ENCODE measurements at places on chromosomes 13 and 19. TPM values are rescaled to one million over a fixed set of nuclear protein-coding genes. Genes with fewer than 3 reads are reported as not detected.

Gene TIMM13
- 36.2 TPM for total RNA-seq

Gene PGLYRP2
- not detected for total RNA-seq

Gene CLEC17A
- not detected for total RNA-seq

Gene DIAPH3
- total RNA-seq = 9.6 TPM

Gene ACP5
- 9.9 TPM for total RNA-seq

Gene HIPK4
- total RNA-seq = not detected

Gene ZNF610
- total RNA-seq = 1.00 TPM

Gene CGB3
- not detected for total RNA-seq

Gene IFNL1
- total RNA-seq = not detected

Gene WTIP
- total RNA-seq = 33.5 TPM

Gene APC2
- 0.50 TPM for total RNA-seq

Gene APOC4
- total RNA-seq = not detected
